ENCODE measurements at places on chromosomes 7 and 10.

GRCh38 chr7:2826771-2827170, 17.3 kb downstream of the GNA12 start:
- DNase-seq: no peak

DNA sequence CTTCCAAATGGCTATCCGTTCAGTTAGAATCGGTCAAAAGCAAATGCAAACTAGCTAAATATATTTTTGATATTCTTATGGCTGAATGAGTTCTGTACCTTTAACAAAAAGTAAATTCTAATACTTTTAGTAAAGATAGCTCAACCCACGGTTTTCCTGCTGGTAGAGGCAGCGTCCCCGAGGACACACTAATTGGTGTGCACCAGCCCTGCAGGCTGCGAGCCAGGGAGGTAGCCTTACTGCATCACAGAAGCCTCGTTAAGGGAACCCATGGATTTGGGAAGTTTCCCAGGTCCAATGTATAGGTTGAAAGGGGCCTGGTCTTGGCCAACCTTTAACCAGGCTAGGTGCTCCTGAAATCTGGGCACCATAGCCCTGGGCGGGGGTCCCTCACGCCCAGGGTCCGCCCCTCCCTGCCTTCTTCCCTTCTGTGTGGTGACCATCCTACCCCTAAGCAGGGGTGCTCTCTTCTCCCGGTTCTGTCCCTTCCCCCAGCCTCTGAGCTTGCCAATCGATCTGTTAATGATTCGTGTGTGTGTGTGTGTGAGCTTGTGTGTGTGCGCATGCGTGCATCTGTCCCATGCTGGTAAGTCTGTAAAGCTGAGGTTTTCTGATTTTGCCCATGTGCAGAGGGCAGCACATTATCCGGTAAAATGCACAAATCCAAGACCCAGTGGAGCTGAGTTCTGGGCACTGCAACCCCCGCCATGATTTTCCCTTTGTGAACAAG, 191.7 kb downstream of the TCERG1L start:
- DNase-seq: no peak

- DNase-seq: no peak
Measured at GRCh38 chr10:113023017-113023416, 73.0 kb downstream of the TCF7L2 start.

- DNase-seq: no peak
Measured at GRCh38 chr10:78802431-78802830, 266.3 kb upstream of the ZMIZ1 start.

GRCh38 chr10:70162892-70163201, 7.5 kb downstream of the SAR1A start:
- DNase-seq: no peak

GRCh38 chr7:17097668-17098297, 200.7 kb upstream of the AHR start:
- DNase-seq: no peak

DNA sequence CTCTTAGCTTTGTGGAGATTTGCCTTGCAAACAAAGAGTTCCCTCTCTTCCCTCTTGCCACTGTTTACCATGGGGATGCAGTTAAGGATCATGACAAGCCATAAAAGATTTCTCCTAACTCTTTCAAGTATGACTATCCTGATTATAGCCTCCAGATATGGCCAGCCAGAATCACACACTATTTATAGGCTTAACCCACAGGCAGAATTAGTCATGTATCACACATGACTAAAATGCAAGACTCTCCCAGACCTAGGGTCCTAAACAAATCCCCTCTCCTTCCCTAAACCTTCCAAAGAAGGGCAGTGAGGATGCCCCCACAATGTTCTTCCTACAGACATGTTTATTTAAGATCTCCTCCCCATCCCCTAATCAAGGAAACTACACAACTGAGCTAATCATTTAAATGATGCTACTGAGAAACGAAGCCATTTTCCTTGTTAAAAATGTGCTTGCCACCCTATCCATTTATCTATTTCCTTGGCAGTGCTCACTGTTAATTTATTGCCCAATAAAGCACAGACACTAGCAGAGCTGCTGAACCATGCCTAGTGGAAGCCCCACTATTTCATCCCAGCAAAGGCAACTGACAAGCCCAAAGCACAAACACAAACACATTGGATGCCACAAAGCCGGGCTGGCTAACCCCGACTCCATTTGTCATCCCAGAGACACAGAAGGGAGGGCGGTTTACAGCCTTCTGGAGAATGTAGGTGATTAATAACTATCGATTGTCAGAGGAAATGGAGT, 363.4 kb downstream of the KCNMA1 start:
- no peak for DNase-seq

DNA sequence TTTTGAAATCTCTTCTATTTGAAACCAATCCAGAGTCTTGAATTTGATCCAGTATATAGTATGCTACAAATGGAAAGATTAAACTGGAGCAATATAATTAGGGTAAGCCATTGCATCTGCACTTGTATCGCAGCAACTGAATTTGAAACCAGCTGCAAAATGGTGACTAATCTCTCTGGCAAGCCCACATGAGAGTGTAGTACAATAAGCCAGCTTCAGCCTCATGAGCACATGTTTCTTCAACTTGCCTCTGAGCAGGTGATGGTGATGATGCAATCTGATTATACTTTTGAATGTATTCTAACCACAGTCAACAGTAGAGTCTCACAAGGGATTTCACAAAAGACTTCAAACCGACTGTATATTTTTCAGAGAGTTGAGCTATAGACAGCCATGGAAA, 829 bp upstream of the RPA3 start:
- DNase-seq: no peak

DNA sequence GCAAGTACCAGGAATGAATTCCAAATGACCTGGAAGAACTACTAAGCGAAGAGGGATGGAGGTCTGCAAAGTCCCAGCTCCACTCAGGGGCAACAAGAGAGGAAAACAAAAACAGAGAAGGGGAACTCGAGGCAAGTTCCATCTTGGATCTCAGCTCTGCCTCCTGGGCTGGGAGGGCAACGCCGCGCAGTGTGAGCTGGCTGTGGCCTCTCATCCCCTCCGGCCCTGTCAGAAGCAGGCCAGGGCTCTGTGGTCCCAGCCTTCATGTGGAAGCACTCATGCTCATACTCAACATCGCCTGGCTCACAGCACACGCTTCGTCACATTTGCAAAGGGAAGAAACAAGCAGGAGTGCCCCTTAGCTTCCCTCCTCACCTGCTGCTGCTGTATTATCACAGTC, 627.9 kb upstream of the MGMT start:
- no peak for DNase-seq

- DNase-seq: no peak
Measured at GRCh38 chr7:83586281-83586680, 62.7 kb downstream of the SEMA3E start.

DNA sequence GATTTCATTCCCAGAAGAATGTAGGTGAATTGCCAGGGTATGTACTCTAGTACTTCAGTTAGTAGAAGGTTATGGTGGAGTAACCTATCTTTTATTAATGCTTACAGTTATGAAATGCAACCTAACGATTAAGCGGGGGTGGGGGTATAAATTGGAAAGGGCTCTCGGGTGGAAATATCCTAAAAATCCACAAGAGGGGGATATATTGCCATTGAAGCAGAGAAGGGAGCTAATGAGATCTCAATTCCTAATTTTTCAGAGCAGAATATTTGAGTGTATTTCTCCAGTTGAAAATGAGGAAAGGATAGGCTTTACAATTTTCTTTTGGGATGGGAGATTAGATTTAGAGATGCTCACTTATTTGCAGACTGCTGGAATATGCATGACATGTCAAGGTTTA, 90.8 kb downstream of the DNAJB9 start:
- DNase-seq: no peak

DNA sequence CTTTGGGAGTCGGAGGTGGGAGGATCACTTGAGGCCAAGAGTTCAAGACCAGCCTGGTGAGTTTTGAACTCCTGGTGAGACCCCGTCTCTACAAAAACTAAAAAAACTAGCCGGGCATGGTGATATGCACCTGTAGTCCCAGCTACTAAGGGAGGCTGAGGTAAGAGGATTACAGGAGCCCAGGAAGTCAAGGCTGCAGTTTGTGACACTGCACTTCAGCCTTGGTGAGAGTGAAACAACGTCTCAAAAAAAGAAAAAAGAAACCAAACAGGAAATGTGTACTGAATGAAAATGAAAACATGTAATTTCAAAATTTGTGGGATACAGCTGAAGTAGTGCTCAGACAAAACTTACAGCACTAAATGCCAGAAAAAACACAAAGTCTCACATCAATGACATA, 7.6 kb downstream of the ARHGAP12 start:
- DNase-seq: no peak

DNA sequence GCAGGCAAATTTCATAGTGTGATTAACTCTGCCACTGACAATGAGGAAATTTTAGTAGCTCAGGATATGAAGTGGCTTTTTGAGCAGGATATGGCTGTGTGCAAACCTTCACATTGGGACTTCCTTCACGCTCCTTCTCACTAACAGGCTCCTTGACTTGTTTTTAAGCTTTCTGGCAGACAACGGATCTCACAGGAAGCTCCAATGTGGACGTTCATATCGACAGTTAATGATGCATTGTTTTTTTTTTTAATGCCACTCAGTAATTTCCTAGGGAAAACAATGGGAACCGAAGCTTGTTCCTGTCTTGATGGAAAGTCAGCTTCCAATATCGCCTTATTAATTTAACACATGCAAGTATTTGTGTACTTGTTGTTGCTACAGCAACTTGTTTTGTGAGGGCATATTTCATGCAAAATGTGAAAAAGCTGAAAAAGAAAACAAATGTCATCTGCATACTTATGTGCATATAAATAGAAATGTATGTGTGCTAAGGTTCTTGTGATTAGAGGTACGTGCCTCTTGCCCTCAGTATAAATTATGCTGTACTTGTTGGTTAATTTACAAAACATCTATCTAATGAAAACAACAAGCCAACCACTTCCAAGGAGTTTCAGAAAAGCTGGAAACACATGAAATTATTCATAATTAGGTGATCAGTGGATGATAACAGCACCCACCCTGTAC, 84.7 kb downstream of the NRP1 start:
- no peak for DNase-seq

DNA sequence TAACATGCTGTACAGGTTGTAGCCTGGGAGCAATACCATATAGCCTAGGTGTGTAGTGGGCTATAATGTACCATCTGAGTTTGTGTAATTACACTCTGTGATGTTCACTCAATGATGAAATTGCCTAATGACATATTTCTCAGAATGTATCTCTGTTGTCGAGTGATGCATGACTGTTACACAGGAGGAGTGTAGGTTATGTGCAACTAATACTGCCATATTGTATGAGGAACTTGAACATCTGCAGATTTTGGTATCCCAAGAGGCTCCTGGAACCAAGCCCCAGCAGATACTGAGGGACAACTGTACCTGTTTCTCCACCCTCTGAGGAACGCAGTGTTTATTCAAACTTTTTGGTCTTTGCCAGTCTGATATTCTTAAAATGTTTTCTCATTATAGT, 38.6 kb downstream of the NACAD start:
- DNase-seq: no peak

GRCh38 chr7:119397156-119397555, 875.8 kb upstream of the KCND2 start:
- DNase-seq: no peak

- DNase-seq: no peak
Measured at GRCh38 chr10:21507150-21507549, 18.3 kb downstream of the SKIDA1 start.

DNA sequence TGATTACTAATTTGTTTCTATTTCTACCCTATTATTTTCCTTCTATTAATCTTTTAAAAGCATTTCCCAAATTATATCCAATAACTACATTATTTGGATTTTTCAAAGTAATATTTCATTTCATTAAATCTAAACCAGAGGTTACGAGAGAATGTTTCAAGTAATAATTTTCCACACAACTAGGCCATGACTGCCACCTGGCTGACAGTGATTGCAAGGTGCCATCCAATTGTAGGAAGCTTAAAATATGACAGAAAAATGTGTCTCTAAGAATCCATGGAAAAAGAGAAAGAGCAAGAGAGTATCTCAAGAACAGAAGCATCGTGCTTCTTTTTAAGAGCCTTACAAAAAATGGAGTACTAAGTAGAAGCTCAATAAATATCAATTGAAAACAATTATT, 48.7 kb downstream of the TPK1 start:
- DNase-seq: no peak

GRCh38 chr7:5143106-5143505, 46.9 kb upstream of the WIPI2 start:
- no peak for DNase-seq

DNA sequence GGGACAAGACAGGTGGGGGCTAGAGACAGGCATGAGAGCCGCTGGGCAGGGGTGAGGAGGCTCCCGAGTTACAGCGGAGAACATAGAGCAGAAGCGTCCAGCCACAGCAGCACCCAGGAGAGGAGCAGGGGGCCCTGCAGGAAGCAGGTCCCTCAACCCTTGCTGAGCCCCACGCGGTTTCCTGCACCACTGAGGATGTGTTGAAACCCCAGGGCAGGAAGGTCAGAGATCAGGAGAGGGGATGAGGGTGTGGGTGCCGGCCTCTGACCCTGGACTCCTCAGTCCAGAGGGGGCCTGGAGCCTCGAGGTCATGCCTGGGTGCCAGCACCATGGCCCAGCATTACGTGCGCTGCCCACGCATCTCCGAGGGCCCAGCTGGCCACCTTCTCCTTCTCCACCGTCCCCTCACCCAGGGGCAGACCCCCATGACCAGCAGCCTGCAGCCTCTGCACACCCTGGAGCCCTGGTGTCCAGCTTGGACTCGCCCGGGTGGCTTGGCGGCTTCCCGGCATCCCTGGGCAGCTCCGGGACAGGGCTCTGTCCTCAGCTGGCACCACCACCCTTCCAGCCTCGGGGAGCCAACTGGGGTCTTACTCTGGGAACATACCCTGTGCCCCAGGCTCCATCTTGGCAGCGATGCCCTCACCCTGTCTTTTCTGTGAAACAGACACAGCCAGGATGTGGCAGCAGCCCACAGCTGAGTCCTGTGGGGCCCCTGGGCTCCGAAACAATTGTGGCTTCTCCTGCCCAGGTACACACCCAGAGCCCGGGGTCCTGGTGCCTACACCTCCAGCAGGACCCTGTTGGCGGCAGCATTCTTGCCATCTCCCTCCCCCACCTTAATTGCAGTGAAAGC, 52.0 kb downstream of the STK32C start:
- no peak for DNase-seq

- no peak for DNase-seq
Measured at GRCh38 chr7:43018446-43018845, 86.3 kb downstream of the MRPL32 start.

- DNase-seq: no peak
Measured at GRCh38 chr7:68203251-68203650, 1206.6 kb downstream of the TYW1 start.

DNA sequence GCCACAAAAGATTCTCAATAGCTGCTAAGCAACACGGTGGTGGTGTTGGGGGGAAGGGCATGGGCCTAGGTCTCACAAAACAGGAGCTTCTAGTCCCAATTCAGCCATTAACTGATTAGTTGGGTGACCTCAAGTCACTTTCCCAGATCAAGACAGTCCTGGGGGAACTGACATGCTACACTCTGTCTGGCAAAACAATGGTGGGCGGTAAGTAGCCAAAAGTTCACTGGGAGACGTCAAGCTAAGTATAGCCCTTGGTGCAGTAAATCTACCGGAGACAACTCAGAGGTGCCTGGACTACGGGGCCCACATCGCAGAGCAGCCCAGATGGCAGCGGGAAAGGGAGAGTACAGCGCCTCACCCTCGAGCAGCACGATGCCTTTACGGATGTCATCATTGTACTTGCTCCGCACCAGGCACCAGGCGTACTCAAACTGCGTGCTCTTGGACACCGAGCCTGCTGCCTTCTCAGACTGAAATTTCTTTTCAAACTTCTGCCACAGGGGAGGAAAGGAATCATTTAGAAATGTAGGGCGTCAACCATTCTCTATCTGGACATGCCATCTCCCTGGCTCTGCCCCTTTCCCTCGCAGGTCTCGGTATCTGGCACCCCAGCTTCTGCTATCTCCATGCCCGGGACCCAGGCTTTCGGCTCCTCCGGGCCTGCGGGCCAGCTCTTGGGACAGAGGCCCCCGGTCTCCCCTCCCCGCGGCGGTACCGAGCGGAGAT, 1.1 kb downstream of the FIS1 start:
- DNase-seq: no peak
